ENCODE measurements at places on chromosomes 3 and 15.

DNA sequence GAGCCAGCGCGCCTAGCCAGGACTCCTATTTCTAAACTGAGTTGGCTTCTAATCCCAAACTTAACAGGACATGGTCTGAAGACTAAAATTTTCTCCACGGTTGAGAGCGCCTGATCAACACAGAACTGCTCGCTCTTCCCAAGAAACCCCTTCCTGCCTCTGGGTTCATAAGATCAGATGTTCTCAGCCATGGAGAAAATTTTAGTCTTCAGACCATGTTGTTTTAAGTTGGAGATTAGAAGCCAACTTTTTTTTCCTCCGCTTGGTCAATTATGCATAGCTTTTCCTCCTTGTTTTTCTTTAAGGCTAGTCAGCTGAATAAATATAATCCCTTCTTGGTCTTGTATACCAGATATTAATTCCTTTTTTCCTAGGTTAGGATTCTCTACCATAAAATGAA, 356.6 kb upstream of the ADAMTS9 start:
- DNase-seq, result no peak

DNA sequence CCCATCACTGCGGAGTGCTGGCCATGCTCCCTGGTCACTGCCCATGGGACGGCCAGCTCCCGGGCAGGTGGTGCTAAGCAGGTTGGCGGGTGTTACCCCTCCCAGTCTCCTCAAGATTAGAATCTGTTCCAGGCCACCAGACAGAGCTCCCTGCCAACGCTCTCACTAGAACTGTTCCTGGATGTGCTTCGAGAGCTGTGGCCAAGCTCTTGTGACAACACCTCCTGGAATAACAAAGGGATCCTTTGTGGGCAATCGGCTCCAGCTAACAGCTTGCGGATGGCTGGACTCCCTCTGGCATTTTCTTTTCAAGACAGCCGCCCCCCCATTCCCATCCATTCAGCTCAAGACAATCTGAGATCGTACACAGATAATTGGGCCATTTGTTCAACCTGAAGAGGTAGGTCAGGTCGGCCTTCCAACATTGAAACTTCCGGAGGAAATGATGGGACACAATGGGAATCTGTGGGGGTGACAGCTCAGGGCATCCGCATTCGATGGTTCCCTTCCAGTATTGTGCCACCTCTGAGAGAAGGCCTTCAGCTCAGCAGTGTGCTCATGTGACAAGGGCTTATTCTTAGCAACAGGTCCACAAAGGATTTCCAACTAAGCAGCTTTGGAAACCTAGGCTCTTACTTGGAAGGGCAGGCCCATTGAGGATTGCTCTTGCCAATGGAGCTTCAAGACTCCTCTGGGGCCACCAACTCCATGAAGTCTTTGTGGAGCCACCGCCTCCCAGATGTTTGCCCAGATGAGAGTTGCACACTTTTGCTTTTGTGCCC, 11.6 kb upstream of the EPHB3 start:
- no peak for DNase-seq

GRCh38 chr3:157087780-157088600, 72.0 kb downstream of the CCNL1 start:
- DNase-seq, result no peak

- DNase-seq, result no peak
Observed at GRCh38 chr3:51401735-51402134, 10.7 kb downstream of the RBM15B start.

DNA sequence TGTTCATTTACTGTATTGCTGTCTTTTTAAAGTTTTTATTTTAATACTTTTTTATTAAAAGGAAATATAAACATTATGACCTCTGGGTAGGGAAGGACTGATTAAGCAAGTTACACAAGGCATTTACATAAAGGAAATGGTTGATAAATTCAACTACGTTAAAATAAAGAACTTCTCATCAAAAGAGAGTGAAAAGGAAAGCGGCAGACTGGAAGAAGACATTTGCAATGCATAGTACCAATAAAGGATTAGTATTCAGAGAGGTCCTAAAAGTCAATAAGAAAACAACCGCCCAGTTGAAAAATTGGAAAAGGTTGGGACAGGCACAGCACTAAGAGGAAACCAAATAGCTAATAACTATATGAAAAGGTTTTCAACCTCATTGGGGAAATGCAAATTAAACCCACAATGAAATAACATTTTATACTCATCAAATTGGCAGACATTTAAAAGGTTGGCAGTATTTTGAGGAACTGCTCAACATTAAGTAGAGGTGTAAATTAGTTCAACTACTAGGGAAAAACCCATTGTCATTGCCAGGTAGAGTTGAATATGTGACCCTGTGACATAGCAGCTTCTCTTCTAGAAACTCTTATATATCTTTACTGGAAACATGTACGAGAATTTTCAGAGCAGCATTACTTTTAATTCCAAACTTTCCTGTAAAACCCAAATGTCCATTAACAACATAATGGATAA, 9.5 kb downstream of the PDE8A start:
- DNase-seq, result no peak

DNA sequence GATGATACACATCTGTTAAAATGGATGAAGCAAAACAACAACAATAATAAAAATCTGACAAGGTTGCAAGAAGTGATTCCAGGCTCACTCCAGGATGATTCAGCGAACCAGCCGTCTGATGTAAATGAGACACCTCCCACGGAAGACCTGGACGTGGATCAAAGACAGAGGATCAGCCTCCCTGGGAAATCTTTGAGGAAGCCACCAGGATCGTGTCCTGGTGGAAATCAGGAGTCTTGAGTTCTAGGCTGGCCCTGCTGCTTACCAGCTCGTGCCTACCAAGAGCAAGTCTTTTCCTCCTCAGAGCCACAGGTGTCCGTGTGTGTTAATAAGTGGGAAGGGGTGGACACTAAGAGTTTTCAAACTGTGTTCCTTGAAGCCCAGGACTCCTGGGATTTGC, 15.3 kb upstream of the ADCY5 start:
- no peak for DNase-seq

DNA sequence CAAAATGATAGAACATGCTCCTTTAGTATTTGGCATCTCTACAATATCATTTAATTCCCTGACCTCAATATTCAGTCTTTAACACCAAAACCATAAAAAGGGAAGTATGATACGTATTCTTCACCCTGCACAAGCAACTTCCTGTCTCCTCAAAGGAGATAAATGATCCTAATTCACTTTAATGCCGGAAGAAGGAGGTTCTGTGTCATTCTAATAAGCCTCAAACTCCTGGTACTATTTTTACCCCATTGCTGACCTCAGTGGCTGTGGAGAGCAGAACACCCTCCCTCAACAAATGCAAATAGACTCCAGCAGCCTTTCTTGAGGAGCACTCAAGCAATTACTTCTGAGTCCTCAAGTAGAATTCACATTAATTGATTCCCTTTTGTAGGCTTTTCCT, 173.3 kb downstream of the TMEM108 start:
- peak; percentile 41 for DNase-seq

- DNase-seq, result no peak
Observed at GRCh38 chr3:53806182-53807116, 39.8 kb downstream of the CHDH start.

GRCh38 chr3:120048355-120049041, 45.7 kb downstream of the GSK3B start:
- DNase-seq, result no peak

DNA sequence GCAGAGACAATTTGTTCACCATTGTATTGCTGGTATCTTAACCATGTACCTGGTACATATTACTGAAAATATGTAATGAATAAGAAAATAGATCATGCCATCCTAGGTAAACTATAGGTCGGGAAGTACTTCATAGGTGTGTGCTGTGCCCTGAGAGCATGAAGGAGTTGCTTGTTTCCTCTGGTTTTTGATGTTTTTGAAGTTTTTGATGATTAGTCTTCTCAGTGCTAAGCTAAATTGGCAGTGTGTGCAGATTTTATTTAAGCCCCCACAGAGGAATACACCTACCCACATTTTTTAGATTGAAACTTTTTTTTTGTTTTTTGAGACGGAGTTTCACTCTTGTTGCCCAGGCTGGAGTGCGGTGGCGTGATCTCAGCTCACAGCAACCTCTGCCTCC, 16.6 kb downstream of the HMG20A start:
- no peak for DNase-seq

- DNase-seq, result no peak
Observed at GRCh38 chr3:178512647-178513046, 23.6 kb upstream of the KCNMB2 start.

DNA sequence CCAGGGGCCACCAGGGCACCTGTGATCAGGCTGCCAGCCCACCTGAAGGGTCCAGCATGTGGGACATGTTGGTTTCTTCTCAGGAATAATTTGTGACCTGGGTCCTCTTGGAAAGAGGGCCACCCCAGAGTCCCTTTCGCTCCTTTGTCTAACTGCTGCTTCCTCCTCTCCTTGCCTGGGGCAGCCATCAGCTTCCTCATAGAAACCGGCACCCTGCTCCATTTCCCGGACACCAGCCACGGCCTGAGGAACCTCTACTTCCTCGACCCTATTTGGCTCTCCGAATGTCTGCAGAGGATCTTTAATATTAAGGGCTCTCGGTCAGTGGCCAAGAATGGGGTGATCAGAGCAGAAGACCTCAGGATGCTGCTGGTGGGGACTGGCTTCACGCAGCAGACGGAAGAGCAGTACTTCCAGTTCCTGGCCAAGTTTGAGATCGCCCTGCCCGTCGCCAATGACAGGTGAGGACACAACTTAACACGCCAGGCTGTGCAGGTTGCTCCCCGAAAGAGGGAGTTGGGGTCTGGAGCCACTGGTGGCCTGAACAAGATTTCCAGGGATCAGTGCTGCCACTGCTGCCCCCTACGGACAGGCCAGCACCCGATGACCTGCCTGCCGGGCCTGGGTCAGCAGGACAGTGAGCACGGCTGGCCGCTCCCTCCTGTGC, 109.7 kb downstream of the LRRK1 start:
- no peak for DNase-seq

- DNase-seq, result no peak
Observed at GRCh38 chr15:68583321-68583720, 4.5 kb downstream of the CORO2B start.

DNA sequence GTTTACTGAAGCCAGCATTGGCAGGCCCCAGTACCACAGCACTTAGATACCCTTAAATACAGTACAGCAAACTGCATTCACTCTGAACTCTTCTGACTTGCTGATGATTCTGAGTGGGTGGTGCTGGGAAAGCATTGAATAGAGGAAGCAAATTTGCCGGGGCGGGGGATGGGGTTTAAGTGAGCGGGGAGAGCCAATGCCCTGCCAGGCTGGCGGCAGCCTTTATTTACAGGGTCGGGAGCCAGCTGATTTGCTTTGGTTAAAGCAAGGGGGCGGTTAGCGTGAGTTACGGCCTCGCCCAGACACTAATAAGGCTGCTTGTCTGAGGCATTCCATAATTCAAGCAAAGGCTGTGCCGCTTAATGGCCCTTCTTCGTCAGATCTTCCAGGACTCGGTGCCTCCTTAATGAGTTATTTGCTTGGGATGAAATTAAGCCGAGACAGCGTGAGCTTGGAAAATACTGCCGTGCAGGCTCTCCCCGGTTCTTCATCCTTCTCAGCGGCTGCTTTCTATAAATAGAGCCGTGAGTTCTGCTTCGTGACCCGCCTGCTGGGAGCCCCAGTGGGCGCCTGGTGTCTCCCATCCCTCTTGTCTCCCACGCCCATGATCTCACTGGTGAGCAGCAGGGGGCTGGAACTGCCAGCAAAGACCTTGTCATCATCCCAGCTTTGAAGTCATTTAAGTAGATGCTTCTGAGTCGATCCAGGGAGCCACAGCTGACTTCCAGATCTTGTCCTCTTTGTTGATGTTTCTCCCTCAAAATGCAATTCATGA, 25.8 kb downstream of the SPSB4 start:
- no peak for DNase-seq

Data from iPS DF 6.9 (cell line).